ENCODE measurements at places on chromosomes 1 and 21.
A peak's percentile ranks its signal among the peaks of the same experiment; 100 is the strongest.

DNA sequence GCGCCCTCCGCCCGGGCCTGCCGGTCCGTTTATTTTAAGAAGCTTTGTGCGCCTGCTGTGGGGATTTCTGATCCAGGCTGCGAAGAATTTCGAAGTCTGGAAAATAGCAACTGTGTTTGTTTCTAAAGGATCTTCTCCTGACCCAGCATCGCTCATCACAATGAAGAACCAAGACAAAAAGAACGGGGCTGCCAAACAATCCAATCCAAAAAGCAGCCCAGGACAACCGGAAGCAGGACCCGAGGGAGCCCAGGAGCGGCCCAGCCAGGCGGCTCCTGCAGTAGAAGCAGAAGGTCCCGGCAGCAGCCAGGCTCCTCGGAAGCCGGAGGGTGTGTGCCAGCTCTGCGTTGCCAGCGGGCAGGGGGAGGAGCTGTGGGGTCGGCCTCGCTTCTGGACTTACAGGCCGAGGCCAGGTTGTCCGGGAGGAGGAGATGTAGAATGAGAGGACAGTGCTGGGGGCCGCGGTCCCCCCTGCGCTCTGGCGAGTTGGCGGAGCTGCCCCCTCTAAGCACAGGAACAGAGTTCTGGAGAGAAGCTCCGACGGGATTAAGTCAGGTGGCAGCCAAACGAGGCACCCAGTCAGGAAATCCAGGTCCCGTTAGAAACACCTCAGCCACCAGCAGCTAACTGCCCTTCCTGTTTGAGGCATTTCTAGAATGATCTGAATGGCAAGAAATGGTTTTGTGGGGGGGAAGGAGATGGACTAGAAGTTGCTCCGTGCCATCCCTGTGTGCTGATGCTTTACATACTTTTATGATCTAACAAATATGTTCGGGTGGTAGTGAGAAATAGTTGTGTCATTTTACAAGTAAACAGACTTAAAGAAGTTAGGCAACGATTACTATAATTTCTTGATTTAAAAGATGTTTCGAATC lies 948 bp downstream of the TXLNA start:
- DNase-seq, result peak; percentile 81

GRCh38 chr1:31531177-31531999 lies 44.9 kb upstream of the TINAGL1 start:
- DNase-seq, result peak; percentile 64

DNA sequence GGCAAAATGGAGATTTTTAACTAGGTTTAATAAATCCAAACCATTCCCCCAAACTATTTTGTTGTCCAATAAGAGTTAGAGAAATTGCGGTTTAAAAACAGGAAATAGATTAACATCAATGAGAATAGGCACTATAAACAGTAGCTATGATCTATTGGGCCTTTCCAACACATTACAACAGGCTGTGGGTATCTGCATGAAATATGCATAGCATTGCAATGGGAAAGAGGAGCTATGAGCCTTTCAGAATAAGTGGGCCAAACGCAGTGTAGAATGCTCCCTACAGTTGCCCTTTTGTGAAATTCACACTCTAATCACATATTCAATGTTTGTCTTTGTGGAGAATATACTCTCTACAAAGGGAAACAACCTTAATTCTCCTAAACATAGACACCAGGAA lies 305.5 kb upstream of the PRMT6 start:
- no peak for DNase-seq

- DNase-seq, result peak; percentile 69
Observed at GRCh38 chr21:45894450-45894825, 87.1 kb upstream of the COL6A1 start.

- peak; percentile 92 for DNase-seq
Observed at GRCh38 chr1:41758904-41759548, 159.7 kb downstream of the HIVEP3 start.

GRCh38 chr1:34279971-34280370 lies 103.3 kb downstream of the C1orf94 start:
- no peak for DNase-seq

GRCh38 chr1:4802024-4802423 lies 147.6 kb downstream of the AJAP1 start:
- DNase-seq, result no peak

DNA sequence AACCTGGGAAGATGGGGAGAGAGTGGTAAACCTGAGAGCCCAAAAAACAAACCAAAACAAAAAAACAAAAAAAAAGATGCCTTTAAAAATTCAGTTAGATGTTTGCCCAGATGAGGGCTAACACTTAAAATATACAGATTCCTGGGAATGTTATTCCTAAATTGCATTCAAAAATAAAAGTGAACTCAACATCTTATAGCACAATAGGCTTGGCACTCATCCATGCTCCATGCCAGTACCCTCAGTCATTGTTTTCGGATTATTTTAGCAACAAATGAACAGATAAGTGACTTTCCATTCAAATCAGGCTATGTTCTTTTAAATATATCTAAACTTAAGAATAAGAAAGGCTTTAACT lies 3.7 kb downstream of the ATP1A1 start:
- DNase-seq, result peak; percentile 36

GRCh38 chr1:168260393-168260792 lies 20.3 kb upstream of the TBX19 start:
- DNase-seq, result no peak

GRCh38 chr1:206680279-206680678 lies 4.4 kb upstream of the MAPKAPK2 start:
- no peak for DNase-seq

- no peak for DNase-seq
Observed at GRCh38 chr1:178575611-178576361, 62.9 kb downstream of the TEX35 start.

- DNase-seq, result no peak
Observed at GRCh38 chr1:37472281-37472680, 2.1 kb upstream of the ZC3H12A start.

DNA sequence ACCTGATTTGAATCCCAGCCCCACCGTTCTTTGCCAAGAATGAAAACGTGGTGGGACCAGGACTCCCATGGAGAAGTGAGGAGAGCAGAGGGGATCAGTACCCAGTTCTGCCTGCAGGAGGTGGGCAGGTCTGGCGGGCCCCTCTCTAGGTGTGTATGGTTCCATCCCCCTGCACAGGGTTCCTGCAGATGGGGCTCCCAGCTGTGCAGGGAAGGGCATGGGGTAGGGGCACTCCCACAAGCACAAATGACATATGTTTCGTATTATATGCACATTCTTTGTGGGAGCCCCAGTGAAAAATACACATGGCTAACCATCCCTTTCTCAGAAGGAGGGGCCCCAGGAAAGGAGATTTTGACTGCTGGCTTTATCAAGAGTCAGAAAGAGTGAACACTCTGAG lies 144.6 kb downstream of the PLPP3 start:
- peak; percentile 12 for DNase-seq

DNA sequence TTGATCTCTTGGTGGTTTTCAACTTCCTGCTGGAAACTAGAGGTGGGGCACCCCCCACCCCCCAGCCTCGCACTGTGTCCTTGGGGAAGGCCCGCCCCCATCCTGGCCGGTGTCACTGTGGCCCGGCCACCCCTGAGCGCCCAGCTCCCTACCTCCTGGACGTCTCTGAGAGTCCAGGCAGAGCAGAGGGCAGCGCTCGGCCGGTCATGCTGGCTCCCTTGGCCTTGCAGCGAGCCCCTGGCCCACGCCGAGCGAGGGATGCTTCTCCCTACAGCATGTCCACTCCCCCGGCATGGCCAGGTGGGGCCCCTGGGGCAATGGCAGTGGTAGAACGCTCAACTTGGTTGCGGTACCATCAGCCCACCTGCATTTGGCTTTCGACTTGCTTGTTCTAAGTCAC lies 28.7 kb upstream of the TRAPPC10 start:
- no peak for DNase-seq

DNA sequence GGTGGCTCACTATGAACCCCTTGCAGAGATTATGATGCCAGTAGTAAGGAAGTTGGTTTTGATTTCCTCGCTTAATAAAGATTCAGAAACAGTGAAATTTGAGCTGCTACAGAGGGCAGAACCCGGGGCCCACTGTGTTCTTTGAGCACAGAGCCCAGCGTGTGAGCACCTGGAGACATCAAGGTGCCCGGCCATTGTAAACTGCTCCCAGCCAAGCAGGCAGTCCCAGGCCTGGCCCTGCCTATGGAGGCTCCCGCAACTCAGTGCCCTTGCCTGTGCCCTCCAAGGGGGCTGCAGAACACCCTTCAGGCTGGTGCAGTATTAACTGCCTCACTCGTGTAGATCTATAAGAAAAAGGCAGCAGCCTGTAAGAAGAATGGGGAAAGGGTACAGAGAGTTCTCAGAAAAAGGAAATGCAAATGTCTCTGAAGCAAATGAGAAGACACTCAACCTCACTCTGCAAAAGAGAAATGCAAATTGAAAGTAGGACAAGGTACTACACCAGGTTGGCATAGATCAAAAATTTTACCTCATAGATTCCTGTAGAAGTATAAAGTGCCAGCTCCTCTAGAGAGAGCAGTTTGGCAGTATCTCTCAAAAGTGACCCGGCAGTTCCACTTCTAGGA lies 323.7 kb downstream of the HHAT start:
- DNase-seq, result no peak

- DNase-seq, result no peak
Observed at GRCh38 chr21:34790834-34791233, 122.0 kb downstream of the CLIC6 start.

GRCh38 chr1:215765833-215766232 lies 198.7 kb downstream of the KCTD3 start:
- no peak for DNase-seq

DNA sequence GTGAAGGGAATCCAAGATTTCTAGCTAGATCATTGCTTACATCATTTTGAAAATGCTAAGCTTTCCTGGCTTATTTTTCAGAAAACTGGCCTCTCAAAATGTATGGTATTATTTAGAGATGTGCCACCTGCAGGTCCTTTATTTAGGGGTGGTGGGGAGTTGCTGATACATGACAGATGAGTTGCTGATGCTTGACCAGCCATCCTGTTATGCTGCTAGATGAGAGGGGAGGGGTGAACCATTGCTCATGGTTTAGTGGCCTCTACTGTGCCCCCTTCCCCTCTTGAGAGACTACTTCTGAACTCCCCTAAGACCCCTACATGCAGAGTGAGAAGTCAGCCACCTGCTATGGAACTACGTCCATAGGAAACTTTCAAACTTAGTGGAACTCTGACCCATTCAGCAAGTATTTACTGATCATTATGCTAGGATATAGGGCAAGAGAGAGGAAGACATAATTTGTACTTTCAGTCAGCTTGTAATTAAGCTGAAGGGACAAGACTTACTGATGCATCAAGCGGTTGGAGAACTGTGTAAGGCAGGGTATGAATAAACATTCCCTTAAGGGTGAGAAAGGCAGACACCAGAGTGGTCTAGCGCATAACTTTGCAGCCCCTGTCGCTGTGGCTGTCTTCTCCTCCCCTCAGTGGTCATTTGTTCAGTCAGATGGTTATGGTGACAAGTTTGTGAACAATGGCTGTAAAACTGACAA lies 34.6 kb downstream of the SLAMF6 start:
- DNase-seq, result no peak

GRCh38 chr1:244065960-244066388 lies 14.9 kb downstream of the ZBTB18 start:
- DNase-seq, result peak; percentile 95

GRCh38 chr1:84538599-84538998 lies 32.2 kb upstream of the GNG5 start:
- DNase-seq, result no peak

DNA sequence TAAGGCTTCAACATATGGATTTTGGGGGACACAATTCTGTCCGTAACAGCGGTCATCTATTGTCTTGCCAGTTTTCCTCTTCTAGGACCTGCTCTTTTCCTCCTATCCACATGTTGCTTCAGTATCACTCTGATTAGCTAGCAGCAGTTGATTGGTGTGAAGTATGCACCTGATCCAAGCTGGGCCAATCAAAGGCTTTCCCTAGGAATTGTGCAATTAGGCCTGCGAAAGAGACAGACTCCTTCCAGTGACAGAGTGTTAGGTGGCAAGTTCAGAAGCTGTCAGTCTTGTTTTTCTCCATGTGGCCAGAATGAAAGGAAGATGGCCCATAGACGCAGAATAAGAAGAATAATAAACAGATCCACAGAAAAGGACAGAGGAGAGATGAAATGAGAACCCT lies 34.1 kb upstream of the IL12RB2 start:
- no peak for DNase-seq

DNA sequence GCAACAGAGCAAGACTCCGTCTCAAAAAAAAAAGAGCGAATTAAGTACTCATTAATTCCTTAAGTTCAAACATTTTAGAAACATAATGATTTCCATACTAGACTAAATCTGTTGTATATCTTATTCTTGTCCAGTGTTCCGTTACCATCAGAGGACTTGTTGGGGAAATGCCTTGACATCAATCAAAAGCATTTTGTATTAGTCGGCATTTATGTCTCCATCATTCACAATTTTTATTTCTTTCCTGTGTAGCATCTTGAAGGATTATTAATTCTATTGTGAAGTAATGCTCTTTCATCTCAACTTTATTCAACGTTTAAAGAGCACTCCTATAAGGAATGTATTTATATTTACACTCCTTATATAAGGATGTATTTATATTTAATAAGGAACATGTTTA lies 82.9 kb upstream of the QSOX1 start:
- no peak for DNase-seq

GRCh38 chr1:107291987-107292386 lies 151.1 kb downstream of the NTNG1 start:
- DNase-seq, result no peak

DNA sequence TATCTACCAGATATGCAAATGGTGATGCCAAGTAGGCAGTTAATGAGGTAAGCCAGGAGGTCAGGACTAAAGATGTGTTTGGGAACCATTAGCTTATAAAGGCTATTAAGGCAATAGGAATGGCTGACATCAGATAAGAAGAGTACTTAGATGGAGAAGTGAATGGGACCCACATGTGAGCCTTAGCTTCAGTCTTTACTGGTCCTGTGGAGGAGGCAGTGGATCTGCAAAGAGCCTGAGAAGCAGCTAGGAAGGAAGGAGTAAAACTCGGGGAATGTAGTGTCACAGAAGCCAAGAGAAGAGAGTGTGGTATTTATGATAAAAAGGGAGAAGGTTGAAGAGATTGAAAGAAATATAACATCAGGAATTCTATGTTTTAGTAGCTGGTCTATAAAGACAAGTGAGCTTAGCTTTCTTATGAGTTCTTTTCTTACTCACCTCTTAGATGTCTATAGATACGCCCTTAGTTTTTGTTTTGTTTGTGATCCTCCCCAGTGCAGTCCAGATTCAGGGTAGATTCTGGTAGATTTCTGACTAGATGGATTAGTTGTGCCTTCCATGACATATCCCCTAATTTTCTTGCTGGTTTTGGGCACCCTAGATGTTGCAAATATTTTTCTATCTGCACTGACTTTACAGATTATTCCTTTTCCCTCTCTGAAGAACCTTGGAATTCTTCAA lies 39.4 kb downstream of the SLAMF6 start:
- no peak for DNase-seq

DNA sequence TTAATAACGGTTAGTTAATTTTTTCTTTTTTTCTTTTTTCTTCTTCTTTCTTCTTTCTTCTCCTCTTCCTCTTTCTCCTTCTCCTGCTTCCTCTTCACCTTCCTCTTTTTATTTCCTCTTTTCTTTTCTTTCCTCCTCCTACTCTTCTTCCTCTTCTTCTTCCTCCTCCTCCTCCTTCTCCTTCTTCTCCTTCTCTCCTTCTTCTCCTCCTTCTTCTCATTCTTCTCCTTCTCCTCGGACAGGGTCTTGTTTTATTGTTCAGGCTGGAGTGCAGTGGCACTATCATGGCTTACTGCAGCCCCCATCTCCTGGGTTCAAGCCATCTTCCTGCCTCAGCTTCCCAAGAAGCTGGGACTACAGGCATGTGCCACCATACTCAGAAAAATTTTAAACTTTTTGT lies 13.4 kb upstream of the ACBD3 start:
- DNase-seq, result no peak

All from AG10803 (cell line).